ENCODE measurements at places on chromosomes 6 and 20.
A peak's percentile ranks its signal among the peaks of the same experiment; 100 is the strongest.

DNA sequence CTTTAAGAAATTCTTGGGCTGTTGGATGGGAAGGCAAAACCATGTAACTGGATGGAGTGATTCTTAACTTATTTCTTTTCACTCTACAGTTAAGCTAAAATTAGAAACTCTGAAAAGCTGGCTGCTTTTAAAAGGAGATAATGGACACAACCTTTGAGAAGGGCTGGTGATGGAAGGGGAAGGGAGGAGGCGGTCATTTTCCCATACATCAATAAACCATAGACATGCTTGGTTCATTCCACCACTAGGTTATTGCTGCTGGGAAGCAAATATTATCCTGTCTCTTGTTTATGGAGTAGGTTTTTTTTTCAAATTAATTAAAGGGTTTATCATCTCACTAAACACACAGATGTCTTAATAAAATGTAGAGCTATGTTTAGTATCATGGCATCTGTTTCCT lies 76.2 kb downstream of the PLCB1 start:
- no peak for DNase-seq

- DNase-seq = no peak
Measured at GRCh38 chr20:38198238-38198861, 33.3 kb upstream of the TGM2 start.

DNA sequence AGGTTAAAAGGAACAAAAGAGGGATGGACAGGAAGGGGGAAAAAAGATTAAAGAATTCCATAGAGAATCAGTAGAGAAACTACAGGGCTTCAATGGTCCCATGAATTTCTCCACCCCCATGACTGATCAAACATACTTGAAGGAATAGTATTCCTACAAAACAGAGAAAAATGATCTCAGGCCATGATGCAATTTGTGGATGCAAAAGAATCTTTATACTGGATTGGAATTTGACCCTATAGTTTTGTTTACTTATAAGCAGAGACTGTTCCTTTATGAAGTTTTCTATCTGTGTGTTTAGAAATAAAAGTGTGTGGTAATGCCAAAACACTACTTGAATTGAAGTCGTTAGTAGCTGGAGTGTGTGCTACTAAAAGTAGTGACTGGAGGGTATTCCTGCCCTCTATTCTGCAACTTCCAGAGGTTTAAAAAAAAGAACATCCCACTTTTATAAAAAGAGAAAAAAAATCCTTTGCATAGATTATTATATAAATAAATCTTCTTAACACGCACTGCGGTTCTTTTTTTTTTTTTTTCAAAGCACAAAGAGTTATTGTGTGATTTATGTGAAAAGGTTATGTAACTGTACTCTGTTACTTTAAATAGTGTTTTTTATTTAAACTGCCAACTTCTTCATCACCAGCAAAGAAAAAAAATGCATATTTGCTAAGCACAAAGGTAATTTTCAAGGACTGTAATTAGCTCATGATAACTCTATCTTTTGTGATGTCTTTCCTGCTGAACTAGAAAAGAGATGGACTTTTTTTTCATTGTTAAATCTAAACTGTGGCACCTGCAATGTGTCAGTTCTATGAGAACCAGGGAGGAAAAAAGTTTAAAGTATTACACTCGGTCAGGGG lies 214.5 kb upstream of the CITED2 start:
- no peak for DNase-seq

DNA sequence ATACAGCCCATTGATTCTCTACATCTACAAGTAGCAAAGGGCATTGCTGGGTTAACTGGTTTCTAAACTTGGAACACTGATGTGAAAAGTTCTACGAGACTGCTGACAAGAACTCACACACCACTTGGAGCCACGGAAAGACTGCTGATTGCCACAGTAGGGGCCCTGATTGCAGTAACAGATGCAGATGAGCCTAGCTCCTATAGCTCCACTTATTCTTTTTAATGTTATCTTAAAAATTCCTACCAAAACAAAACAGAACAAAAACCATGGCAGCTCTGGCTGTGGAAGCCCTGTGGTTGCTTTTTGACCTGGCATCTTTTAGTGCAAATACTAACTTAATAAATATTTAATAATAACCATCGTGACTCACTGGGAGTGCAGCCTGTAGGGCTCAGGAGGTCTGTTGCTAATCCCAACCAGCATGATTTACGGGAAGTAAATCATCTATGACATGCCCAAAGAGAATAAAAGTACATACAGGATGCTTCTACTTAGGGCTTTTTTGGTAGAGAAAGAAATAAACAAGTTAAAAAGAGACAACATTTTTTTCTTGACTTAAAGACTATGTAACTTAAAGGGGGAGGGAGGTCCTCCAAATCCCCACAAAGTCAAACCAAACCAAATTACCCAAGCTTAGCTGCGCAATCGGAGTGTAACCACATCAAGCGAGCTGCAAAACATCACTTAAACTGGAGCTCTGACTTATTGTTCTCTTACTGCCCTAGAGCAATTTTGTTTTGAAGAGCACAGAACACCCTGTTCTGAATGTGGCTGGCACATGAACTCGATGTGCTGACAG lies 87.2 kb downstream of the FKBP5 start:
- DNase-seq = peak; percentile 70

DNA sequence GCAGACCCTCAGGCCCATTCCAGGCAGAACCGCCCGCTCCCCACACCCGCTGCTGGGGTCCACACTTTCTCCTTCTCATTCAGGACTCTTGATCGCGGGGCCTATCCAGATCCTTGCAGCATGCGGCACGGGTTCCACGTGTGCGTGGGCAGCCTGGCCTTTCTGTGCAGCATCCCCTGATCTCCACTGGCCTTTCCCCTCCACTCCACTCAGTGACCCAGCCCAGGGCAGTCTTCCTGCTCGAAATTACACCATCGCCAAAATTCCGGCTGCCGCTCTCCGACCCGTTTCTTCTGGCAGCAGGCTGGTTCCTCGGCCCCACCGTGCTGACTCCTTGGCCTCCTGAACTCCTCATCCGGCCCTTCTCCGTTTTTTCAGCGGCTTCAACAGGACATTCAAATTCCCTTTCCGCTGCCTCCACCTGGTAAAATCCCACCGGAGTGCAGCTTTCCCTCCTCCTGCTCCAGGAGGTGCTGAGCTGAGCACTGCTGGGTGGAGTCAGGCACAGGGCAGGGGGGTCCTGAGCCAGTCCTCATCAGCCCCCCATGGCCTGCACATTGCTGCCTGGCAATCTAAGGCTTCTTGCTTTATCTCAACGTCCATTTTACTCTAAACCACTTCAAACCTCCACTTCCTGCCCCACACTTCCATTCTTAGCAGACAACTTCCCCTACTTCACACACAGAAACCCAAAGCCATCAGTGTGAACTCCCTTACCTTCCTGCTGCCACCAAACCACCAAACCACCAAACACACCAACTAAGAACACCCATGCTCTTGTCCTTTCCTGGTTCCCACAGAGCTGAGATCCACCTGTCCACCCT lies 9.0 kb downstream of the SFT2D1 start:
- DNase-seq = peak; percentile 77

GRCh38 chr6:33846226-33846625 lies 42.4 kb upstream of the MLN start:
- DNase-seq = no peak

- no peak for DNase-seq
Measured at GRCh38 chr20:2697768-2698167, 5.2 kb downstream of the EBF4 start.

DNA sequence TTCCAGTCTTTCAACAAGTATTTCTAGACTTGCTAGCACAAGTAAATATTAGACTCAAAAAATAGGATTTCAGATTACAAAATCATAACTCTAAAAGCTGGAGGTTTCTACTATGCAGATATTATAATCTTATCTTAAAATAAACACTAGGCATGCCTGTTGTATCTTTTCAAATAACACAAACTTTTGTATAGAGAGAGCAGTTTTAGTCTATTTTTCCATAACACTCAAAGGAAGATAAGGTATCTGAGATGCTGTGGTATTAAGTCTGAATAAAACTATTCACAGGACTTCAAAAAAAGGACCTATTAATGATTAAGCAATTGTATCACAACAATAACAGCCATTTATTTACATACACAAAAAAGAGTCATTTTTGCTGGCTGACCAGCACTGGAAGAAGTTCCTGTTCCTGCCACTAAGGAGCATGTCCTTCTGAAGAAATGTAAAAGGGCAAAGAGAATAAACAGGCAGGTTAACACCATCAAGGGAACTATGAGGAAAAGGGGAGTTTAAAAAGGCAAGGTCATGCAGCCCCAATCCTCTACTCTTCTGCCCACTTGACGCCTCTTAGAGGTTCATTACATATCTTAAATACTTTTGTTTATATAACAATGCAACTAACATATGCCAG lies 39.4 kb downstream of the REPS1 start:
- no peak for DNase-seq

DNA sequence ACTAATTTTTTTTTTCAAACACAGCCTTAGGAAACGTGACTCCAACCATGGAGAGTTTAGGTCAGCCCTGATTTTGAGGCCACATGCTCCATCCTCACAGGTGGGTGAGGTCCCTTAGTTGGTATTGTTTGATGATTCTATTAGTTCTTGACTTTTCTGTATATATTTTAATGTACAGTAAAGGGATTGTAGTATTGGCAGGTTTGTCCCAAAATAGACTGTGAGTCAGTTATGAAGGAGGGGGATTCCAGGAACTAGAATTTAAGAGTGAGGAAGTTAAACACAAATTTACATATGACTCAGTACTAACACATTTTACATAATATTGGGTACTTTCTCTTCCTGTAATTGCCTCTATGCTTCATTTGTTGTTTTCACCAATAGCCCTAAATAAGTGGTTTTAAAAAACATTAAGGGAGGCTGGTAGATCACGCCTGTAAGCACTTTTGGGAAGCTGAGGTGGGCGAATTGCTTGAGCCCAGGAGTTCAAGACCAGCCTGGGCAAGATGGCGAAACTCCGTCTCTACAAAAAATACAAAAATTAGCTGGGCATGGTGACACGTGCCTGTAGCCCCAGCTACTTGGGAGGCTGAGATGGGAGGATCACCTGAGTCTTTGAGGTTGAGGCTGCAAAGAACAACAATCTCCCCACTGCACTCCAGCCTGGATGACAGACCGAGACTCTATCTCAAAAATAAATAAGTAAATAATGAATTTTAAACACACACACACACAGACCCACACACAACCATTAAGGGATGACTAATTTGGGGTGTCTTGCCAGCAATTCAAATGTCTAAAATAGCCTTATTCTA lies 81.8 kb downstream of the SGK1 start:
- DNase-seq = no peak

DNA sequence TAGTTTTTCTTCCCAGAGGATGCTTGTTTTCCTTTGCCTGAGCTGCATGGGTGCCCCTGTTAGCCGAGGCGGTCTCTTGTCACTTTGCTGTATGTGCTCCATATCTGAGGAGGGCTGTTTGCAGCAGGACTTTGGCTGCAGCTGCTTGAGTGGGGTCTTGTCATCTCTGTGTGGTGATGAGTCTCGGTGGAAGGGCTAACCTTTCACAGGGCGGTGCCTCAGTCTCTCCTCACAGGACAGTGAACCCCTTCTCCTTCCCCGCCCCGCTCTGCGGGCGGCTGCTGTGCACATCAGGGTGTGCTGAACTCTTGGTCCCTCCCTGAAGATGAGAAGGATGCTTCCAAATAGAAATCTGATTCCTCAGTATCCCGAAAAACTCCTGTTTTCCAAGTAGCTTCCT lies 75.1 kb downstream of the SYNJ2 start:
- DNase-seq = no peak

DNA sequence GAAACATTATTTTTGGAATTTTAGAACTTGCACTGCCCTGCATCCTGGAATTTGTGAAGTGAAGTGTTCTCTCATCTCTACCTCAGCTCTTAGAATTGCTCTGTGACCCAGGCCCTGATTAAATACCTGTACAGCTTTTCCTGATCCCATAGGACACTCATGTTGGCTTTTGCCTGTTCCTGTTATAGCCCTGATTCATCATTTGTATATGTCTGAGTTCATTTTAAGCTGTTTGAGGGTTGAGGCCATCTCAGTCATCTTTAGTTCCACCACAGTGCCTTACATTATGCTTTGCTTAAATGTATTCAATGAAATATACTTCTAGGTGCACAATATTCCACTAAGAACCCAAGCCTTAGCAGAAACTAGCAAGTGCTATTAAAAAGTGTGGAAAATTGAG lies 26.4 kb downstream of the ZFAND3 start:
- DNase-seq = no peak

- DNase-seq = no peak
Measured at GRCh38 chr20:8996817-8997512, 71.9 kb upstream of the PLCB4 start.

DNA sequence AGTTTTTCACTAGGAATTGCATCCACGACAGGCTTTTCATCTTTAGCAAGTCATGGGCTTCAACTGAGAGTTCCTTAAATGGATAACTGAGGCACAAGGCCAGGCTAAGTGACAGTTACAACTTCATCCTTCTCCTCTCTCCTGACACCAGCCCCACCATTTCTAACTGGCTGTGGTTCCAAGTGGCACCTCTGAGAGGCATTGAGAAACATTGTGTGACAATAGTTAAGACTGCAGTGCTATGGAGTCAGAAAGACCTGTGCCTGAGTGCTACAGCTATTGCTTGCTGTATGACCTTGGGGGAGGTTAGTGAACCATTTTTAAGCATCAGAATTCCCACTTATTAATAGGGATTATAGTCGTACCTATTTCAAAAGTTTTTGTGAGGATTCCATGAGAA lies 26.2 kb upstream of the MLIP start:
- no peak for DNase-seq

- DNase-seq = no peak
Measured at GRCh38 chr20:49987868-49988690, 5.3 kb downstream of the SNAI1 start.

GRCh38 chr20:49999329-49999728 lies 16.5 kb downstream of the SNAI1 start:
- DNase-seq = no peak

- no peak for DNase-seq
Measured at GRCh38 chr6:118932421-118932820, 2.5 kb downstream of the MCM9 start.
